ENCODE measurements at places on chromosomes 6 and 20.

DNA sequence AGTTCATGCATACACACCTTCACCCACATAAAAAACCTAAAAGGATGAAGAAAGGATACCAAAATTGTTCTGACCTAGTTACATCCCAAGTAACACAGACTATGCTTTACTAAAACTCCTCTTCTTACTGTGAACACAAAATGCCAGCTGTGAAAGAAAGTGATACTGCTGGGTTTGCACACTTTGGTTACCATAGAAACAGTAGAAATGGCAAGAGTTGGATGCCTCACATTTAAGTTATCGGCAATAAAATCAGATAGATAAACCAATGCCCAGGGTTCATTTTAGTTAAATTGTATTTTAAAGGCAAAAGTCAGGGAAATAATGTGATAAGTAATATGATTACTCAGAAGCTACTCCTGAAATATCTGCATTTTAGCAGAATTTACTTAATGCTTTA, 161.9 kb downstream of the CDK19 start:
- DNase-seq = no peak

DNA sequence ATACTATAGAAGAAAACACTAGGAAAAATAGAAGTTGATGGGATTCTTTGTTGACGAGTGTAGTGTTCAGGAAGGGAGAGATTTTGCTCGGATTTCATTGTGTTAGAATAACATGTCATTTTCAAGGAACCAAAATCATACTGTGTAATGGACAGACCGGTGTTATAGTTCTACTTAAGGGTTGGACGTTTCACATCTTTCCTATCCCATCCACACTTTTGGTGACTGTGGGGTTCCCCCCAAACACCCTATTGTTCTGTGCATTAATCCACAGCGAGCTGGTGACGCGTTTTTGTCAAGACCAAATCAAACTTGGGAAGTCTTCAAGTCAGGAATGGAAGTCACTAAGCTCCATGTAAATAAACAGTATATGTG, 43.3 kb downstream of the TRIM27 start:
- no peak for DNase-seq

- DNase-seq = no peak
Observed at GRCh38 chr20:62539198-62540045, 63.6 kb upstream of the GATA5 start.

- DNase-seq = no peak
Observed at GRCh38 chr6:39785281-39785680, 6.9 kb upstream of the DAAM2 start.

DNA sequence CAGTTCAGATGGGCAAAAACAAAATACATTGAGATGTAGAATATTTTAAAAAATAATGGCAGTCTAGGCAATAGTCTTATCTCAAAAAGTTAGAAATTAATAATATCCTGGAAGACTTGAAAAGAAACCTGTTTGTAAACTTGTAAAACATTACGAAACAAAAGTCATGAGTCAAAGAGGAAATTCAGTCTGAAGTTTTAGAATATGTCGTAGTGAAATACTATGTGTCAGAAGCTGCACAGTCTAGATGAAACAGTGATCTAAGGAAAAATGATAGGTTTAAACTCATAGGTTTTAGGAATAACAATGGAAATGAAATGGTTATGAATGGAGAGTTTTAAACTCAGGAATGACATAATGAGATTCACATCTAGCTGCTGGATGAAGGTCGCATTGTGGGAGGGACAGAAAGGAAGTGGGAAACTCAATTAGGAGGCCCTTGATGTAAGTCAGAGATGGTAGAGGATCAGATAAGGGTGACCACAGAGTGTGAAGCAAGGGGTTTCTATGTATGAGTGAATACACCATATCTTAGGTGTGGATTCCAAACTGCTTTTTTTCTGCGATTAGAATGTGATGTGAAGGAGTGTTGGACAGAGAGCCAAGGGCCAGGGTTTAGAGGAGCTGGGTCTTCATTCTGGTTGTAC, 2.8 kb downstream of the SNRPB2 start:
- DNase-seq = no peak

- DNase-seq = no peak
Observed at GRCh38 chr6:108277831-108278230, 17.0 kb upstream of the SNX3 start.

GRCh38 chr6:155400654-155400965, 55.0 kb downstream of the NOX3 start:
- no peak for DNase-seq
